ENCODE measurements at places on chromosomes 1 and 21.

DNA sequence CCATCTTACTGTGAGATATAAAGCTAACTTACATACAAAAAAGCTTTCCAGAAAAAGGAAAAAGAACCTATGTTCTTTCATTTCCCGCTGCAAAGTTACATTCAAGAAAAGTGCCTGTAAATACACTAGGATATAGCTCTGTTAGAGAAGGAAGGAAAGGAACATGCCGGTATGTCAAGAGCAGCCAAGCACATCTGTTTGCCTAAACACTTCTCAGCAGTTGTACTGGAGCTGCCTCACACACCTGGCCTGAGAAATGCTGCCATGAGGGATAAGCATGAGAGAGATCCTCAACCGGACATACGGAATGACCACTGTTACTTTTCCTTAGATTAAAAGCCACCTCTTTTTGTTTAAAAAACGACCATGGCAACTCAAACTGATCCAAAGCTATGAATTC is 189.7 kb downstream of the RERE start:
- DNase-seq: no peak

- DNase-seq: no peak
Observed at GRCh38 chr1:162580308-162580707, 18.8 kb downstream of the UAP1 start.

- DNase-seq: no peak
Observed at GRCh38 chr1:46191033-46191701, 7.1 kb downstream of the POMGNT1 start.

GRCh38 chr1:103424650-103425049 is 100.8 kb upstream of the RNPC3 start:
- DNase-seq: no peak

DNA sequence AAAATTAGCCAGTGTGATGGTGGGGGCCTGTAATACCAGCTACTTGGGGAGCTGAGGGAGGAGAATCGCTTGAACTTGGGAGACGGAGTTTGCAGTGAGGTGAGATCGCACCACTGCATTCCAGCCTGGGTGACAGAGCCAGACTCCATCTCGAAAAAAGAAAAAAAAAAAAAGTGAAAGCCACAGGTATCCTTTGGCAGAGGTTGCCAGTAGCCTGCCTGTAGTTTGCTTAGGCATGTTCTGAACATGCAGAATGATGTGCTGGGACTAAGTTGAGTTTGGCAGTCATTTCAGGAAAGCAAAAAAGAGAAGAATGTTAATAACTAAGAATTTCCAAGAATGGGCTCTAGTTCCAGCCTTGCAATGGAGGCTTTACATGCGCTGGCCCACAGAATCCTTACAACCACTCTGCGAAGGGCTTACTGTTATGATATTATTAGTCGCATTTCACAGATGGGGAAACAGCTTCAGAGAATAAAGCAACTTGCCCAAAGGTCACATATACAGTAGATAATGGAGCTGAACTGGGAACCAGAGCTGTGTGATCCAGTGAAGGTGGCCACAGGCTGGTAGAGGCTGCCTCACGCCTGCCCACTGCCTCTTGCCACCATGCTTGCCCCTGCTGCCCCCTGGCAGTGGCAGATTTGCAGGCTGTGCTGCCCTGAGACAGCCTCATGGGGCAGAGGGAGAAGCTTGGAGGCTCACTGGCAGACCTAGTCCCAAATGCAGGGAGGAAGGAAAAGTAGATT is 66.5 kb upstream of the LYST start:
- no peak for DNase-seq

DNA sequence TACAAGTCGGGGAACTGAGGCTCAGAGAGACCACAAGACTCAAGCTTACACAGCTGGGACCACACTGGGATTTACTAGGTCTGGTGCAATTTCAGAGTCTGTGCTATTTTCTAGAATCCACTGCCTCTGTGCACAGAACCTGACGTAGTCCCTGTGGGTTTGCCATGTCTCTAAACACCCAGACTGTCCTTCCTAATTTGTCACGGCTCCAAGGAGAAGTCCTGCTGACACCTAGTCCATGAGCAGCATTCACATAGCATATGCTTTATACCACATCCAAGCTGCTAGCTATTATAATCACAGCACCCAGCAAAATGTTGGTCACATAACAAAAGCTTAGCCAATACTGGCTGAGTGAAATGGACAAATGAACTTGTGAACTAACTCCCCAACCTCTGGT is 79.0 kb upstream of the HMGB4 start:
- no peak for DNase-seq

- no peak for DNase-seq
Observed at GRCh38 chr1:203992440-203992839, 80.5 kb upstream of the SOX13 start.

- DNase-seq: no peak
Observed at GRCh38 chr1:76158126-76158525, 83.6 kb downstream of the ST6GALNAC3 start.

- no peak for DNase-seq
Observed at GRCh38 chr1:199660071-199660470, 367.4 kb upstream of the NR5A2 start.

- DNase-seq: no peak
Observed at GRCh38 chr1:119341372-119341947, 27.1 kb upstream of the HAO2 start.

GRCh38 chr1:53325326-53326087 is 2.4 kb downstream of the LRP8 start:
- no peak for DNase-seq

GRCh38 chr1:202807451-202807925 is 733 bp downstream of the KDM5B start:
- DNase-seq: peak; percentile 28

DNA sequence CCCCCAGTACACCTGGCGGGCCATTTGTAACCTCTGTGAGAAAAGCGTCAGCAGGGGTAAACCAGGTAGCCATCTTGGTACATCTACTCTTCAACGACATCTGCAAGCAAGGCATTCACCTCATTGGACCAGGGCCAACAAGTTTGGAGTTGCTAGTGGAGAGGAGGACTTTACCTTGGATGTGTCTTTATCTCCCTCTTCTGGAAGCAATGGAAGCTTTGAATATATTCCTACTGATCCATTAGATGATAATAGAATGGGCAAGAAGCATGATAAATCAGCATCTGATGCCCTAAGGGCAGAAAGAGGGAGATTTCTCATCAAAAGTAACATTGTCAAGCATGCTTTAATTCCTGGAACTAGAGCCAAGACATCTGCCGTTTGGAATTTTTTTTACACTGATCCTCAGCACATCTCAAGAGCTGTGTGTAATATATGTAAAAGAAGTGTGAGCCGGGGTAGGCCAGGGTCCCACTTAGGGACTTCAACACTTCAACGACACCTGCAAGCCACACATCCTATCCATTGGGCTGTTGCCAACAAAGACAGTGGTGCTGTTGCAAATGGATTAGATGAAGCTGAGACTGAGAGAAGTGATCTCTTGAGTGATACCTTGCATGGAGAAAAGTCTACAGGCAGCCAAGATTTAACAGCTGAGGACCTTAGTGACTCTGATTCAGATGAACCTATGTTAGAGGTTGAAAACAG is 2.7 kb downstream of the ZBED6 start:
- DNase-seq: peak; percentile 14

DNA sequence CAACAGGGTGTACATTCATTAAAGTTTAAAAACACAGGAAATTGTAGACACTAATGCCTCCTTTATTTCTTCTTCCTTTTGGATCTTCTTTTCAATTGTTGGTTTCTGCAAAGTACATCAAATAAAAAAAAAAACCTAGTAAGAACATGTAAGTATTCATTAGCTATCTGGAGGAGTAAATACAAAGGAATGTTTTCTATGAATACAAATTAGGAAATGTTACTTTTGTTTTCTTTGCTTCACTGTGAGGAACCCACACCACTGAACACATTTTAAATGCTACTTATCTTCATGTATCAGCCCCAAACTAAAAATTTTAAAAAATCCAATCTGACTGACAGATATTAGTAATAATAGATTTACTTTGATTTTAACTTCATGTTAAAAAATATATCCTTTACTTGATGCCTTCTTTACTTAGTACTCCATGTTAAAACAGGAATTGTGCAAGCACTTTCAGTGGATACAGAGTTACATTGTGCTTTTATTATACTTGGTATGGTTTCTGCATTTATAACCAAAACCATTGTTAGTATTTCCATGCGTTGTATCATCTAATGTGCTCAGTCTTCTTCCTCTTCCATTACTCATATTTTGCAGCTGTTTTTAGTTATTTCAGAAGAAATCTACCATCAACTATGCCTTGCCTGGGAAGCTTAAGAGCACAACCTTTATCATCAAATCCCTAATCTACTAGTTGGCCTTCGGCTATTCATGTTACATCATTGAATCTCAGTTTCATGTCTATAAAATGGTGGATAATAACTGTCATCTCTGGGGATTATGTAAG is 236.9 kb upstream of the DPYD start:
- no peak for DNase-seq

DNA sequence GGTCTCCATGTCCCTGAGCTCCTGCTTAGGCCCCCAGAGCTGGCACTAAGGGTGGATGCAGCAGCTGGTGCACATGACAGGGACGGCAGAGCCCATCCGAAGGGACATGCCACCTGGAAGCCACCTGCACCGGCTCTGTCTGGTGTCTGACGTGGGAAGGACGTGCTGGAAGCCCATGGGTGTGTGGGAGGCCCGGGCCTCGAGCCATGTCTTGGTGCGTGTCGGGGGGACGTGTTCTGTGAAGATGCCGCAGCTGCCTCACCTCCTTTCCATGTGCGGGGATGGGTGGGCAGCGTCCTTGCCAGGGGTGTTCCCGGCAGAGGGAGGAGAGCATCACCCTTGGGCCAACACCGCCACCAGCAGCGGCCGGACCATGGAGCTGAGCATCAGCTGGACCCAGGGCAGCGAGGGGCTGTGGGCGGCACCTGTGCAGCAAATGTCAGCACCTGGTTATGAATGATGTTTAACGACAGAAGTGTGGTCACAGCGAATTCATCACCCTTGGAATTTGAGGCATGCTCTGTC is 15.5 kb upstream of the POFUT2 start:
- DNase-seq: peak; percentile 5

GRCh38 chr1:41649396-41650027 is 165.0 kb upstream of the EDN2 start:
- no peak for DNase-seq

DNA sequence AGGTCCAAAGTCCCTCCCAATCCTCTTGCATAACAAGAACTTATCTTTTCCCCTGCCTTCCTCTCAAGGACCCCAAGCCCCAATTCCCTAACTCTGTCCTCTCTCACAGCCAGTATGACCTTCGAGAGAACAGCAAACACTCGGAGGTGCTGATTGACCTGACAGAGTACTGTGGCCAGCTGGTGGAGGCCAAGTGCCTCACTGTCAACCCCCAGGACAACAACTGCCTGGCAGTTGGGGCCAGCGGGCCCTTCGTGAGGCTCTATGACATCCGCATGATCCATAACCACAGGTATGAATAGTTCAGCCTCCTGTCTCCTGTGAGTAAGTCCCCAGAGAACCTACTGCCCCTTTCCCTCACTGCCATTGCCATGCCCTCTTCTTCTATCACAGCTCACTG is 29.9 kb upstream of the TMEM222 start:
- DNase-seq: no peak

DNA sequence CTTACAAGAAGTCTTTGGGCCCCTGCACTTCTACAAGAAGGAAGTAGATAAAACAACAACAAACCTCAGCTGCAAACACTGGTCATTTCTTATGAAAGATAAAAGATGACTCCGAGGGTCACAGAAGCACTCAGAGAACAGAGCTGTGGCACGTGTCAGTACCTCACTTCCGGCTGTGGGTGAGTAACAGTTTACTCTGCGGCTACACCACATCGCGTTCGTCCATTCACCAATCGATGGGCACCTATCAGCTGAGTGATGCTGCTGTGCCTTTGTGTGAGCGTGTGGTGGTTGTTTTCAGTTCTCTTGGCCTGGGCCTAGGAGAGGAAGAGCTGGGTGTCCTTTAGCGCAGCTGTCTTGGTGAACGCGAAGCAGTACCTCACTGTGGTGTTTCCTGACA is 49.9 kb downstream of the COL6A1 start:
- no peak for DNase-seq

- DNase-seq: peak; percentile 61
Observed at GRCh38 chr1:214187121-214187900, 93.6 kb upstream of the SMYD2 start.

DNA sequence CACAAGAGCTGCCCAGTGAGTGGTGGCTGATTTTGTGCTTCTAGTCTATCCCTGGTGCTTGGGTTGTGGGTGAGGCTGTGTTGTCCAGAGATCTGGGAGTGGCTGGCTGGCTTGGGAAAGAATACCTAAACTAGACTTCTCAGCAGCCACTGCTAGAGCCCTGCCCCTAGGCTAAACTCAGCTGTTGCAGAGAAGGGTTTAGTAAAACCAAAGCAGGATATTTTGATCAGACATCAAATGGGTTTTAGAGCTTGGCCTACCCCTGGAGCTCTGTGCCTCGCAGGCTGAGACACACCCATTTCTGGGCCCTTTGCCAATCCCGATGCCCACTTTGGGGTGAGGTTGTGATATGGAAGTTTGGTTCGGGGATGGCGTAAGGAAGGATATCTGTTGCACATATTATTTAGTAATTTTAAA is 88.5 kb downstream of the UCK2 start:
- DNase-seq: no peak

DNA sequence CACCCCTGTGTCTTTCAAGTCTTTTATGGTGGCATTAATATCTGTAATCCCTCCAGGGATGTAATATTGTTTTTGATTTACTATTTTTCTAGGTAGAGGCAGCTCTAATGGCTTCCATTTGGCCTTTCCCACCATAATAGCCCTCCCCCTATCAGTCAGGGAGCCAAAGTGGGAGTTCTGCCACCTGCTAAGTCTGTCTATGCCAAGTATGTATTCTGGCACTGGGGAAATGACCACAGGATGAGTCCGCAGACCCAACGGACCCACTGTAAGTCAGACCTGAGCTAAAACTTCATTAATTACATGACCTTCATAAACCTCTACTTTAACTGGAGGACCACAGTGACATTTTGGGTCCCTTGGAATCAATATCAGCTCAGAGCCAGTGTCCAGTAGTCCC is 77.1 kb downstream of the GBP6 start:
- DNase-seq: no peak

GRCh38 chr1:220708936-220709801 is 19.0 kb downstream of the C1orf115 start:
- DNase-seq: no peak

- DNase-seq: peak; percentile 44
Observed at GRCh38 chr1:91166106-91166712, 144.4 kb upstream of the ZNF644 start.

DNA sequence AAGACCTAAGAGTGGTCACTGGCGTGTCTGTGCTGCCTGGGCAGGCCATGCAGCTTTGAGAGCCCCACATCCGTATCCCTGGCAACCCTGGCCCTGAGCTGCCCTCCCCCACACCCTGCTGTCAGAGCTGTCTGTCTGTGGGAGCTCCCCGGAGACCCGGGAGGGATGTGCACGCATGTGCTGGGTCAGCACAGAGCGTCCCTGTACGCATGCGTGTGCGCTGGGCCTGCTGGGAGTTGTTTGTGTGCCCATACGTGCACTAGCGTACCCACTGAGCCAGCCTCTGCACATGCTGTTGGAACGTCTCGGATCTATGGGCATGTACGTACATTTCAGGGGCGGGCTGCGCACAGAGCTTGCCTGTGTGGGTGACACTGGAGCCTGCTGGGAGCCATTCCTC is 89.3 kb downstream of the EPHB2 start:
- peak; percentile 54 for DNase-seq
